ENCODE measurements at places on chromosomes 16 and 17.

GRCh38 chr17:55155856-55156560 lies 108.8 kb upstream of the HLF start:
- no peak for DNase-seq

DNA sequence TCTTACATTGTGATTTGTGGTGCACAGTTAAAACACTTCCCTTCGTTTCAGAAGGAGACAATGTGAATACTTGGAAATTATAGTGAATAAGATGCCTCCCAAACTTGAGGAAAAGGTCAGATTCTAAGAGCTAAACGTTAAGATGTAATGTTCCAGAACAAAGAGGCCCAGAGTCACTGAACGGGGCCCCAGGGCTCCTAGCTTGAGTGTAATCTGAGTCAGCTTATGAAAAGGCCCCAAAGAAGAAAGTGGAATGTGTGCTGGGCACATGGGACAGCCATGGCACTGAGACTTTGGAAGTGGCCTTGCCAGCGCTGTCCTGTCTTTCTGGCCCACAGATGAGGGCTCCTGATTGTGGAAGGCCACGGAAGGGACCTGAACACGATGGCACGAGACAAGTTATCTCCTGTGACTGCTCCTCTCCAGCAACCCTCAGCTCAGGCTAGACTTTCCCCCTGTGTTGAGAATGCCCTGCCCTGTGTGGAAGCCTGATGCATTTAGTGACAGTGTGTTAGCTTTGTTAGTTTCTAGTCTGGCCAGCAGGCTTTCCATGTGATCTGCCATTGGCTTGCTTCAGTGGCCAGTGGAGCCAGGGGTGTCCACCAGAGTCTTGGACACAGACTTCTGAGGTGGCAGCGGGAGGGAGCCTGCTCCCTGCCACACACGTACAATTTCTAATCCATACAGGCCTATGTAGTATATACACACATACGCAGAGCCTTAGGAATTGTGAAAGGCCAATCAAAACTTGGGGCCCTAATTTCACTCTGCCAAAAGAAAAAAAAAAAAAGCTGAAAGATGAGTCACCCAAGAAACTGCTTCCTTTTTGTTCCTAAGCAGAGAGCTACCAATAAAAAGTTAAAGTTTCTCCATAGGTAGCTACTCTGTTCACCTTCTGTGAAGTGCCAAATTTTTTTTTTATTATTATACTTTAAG lies 13.1 kb downstream of the SPATA33 start:
- DNase-seq: no peak

DNA sequence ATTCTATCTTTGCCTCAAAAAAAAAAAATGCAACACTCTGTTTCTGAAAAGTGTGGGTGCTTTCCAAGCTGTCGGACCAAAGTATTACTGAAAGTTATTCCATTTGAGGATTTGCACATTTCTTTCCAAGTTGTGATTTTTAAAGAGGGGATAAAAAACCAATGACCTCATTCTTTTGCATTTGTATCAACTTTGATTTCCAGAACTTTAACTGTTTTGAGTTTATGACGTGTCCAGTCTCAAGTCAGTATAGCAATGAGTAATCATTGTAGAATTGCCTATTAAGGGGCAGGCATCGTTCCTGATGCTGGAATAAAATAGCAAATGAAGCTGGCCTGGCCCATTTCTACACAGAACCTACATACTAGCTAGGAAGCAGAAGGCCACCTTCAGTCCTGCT lies 229.6 kb upstream of the RBFOX1 start:
- DNase-seq: no peak

GRCh38 chr17:63722403-63722802 lies 19.2 kb downstream of the STRADA start:
- no peak for DNase-seq

DNA sequence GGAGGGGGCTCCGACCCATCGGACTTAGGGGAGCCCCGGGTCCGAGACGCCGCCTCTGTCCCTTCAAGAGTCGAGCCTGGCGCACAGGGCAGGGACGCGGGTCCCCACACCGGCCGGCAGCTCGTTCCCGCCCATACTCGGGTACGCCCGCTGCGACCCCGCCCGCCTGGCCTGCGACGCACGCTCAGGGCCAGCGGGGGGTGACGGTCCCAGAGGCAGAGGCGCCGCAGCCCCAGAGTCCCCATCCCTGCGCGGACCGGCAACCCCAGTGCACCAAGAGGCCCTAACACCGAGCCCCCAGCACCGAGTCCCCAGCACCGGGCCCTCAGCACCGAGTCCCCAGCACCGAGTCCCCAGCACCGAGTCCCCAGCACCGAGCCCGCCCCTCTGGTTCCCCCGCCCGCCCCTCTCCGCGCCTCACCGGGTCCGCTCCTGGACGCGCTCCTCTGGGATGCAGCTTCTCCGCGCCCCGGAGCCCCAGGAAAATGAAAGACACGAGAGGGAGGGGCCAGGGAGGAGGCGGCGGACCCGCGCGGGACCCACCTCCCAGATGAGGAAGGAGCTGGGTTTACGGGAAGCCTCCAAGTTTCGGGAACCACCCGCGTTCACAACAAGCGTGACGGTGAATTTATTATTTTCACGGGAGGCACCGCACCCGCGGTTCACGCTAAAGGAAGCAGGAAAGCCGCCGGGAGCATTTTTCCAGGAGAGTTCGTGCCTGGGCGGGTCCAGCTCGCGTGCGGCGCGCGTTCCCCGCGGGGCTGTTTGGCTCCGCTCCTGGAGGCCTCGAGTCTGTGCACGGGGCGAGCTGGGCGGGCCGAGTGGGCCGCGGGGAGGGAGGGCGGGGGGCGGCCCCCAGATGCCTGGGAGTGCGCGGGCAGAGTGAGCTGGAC lies at the start of gene SECTM1:
TSS of gene SECTM1 (minus strand) at position 488 of the 893 bp plus-strand sequence. CDS start 6,526 bp downstream, outside the sequence.
- no peak for DNase-seq

GRCh38 chr16:71230122-71230845 lies at the start of gene HYDIN:
Gene HYDIN, minus strand, starts transcription at chr16:71230722. Its CDS starts 43,827 bp downstream, at chr16:71186895.
- DNase-seq: peak; percentile 60

- no peak for DNase-seq
These were observed 297.5 kb upstream of the XYLT1 start for GRCh38 chr16:17768257-17768656.

GRCh38 chr16:78584213-78584860 lies 484.9 kb downstream of the WWOX start:
- DNase-seq: no peak

- DNase-seq: no peak
These were observed 60.6 kb downstream of the BEAN1 start for GRCh38 chr16:66487580-66488275.
